ELR (cell line): ENCODE measurements at places on chromosomes 1 and 21.

DNA sequence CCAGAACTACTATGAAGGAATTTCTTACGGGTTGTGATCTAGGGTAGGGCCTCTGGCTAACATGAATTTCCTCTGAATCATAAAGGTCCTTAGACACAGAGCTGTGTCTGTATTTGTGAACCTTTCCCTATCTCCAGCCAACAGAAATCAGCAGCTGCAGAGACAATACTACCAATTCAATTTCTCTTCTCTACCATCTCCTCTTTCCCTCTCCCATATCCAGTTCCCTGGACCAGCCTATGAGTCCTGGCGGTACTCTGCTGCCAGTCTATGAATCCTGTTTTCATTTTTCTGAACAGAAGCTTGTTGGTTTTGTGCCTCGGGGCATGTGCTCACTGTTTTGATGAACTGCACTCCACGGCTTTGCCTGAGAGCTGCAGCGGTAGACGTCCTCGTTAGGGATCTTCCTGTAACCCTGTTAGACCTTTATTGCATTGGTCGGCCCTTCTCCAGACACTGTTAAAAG is 458.0 kb upstream of the VAMP3 start:
- peak; percentile 71 for DNase-seq

- peak; percentile 76 for DNase-seq
Measured at GRCh38 chr1:44217809-44218410, 4.6 kb downstream of the DMAP1 start.

GRCh38 chr1:193703121-193703520 is 516.7 kb upstream of the B3GALT2 start:
- DNase-seq: no peak

DNA sequence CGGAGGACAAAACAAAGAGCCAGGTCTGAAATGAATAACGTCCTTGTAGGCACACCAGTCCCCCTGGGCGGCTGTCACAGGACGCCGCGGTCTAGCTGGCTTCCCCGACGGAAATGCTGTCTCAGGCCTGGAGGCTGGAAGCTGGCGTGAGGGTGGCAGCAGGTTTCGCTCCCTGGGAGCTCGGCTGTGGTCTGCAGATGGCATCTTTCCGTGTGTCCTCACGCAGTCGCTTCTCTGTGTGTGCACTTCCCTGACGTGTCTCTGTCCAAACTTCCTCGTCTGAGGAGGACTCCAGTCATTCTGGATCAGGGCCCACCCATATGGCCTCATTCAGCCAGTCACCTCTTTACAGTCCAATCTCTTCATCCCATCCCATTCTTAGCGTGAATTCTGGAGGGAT is 14.2 kb downstream of the TNFRSF14 start:
- DNase-seq: no peak

DNA sequence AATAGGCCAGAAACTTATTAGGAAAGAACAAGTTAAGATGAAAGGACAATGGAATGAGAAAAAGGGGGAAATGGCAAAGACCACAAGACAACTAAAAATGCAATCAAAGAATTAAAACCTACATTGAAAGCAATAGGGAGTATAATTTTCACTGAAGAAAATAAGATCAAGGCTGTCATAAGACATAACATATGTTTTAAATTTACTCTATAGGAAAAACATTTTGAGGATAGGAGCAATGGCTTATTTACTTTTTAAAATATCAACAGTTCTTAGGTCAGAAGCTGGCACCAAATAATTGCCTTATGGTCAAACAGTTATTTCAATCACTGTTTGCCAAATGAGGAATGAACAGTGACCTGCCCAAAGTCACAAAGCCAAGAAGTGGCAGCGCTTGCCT is 171.2 kb upstream of the HOOK1 start:
- DNase-seq: no peak

- no peak for DNase-seq
Measured at GRCh38 chr1:228937851-228938536, 202.7 kb downstream of the RHOU start.

- DNase-seq: no peak
Measured at GRCh38 chr1:204880906-204881305, 10.2 kb downstream of the NFASC start.

GRCh38 chr21:45496968-45497845 is 45.0 kb downstream of the SLC19A1 start:
- DNase-seq: no peak

DNA sequence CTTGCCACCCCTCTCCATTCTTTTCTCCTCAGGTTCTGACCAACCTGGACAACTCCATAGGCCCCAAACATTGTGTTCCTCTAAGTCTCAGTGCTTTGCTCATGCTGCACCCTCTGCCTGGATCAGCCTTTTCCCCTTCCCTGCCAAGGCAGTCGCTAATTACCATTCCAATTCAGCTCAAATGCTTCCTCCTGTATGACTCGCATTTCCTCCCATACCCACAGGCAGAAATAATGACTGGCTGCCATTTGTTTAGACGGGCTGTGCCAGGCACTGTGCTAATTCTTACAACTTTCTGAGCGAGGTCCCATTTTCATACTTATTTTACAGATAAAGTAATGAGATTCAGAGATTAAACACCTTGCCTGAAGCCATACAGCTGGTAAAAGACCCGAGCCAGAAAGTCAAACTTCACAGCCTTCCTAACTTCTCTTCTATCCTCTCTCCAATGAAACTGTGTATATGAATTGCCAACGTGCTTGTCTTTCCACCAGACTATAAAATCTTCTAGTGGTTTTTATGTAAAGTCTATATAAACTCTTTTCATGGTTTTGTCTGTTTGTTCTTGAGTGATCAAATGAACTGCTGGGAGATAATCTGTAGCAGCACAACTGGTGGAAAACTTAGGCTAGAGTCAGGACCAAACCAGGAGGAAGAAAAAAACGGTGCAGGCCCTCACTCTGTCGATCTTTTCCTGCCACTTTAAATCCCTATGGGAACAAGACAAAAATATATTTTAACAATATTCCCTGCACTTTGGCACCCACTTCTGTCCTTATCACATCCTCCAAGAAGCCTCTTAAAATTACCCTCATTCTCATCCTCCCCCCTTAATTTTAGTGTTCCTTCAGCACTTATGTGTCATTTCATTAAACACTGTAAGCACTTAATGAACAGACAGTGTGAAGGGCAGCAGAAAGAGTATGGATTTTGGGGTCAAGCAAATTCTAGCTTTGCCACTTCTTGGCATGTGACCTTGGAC is 33.7 kb downstream of the RAB3B start:
- peak; percentile 61 for DNase-seq

DNA sequence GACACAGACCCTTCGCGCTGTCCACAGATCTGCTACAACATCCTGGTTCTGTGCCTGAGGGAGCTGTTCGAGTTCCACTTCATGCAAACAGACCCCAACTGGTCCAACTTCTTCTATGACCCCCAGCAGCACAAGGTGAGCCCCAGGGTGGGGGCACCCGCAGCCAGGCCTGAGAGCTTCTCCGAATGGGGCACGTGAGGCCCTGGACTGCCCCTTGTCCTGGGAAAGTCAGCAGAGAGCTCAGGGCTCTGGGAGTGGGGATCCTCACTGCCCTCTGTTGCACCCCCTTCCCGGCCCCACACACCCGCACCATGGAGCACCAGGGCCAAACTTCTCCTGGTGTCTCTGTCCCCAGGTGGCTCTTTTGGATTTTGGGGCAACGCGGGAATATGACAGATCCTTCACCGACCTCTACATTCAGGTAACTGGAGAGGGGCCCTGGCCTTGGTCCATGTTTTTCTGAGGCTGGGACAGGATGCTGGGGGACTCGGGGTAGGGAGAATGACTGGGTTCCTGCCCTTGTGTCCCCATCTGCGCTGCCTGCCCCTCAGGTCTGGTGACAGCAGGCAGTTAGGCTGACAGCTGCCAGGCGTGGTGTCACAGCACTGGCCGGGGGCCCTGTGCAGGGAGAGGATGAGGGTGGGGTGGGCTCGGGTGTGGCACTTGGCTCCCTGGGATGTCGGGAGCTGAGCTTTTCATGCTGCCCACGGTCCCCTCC is 44.6 kb downstream of the COQ8A start:
- DNase-seq: no peak

- DNase-seq: peak; percentile 94
Measured at GRCh38 chr1:85307987-85308832, 31.8 kb upstream of the BCL10 start.

DNA sequence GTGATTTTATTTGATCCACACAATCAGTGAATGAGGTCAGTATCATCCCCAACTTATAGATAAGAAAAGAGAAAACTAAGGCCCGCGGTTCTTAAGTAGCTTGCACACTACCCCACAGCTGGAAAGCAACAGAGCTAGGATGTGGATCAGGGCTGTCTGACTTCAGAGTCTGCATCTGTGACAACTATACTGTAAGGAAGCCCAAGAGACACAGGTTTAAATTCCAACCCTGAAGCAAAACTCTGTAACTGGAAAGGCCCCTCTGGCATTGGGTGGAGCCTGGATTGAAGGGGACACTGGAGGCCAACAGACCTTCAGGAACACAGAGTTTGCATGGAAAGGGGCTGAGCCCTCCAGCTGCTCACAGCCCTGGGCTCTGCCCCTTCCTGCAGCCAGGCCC is 40.2 kb downstream of the LGR6 start:
- no peak for DNase-seq

GRCh38 chr1:173440430-173440829 is 36.7 kb upstream of the PRDX6 start:
- no peak for DNase-seq

GRCh38 chr21:45383615-45384201 is 21.3 kb upstream of the COL18A1 start:
- no peak for DNase-seq

DNA sequence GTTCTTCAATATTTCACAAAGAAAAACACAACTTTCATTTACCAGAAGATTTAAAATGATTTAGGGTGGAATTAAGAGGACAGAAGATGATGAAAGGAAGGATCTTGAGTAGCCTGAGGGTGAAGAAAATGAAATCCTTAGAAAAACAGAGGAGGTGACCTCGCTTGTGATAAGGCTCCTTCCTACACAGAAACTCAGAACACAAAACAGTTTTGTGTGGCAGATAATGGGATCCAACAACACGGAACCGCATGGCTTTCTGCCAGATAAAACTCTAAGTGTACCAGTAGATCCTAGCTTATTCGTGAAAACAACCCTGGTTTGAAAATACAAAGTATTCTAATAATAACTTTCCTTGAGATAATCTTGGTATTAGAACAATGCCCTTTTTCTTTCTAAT is 74.0 kb upstream of the EXO1 start:
- no peak for DNase-seq

DNA sequence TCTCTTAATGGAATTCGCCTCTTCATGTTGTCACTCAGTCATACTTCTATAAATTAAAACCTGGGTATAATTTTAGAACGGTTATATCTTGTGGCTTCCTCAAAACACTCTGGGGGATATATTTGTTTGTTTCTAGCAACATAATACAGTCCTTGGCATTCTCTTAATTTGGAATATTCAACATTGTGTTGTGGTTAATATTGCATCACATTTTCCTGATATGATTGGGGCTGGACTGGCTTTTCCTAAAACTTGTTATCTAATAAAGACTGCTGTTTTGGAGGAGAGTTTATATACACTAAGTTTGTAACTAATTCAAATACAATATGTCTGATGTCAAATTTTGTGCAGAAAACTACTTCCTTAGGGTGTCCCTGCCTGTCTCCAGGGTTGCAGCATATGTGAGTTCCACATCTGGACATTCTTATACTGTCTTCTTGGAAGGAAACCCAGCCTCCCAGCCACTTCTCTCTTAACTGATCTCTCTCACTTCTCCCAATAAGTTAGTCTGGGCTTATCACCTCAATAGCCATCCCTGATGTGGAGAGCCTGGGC is 892.6 kb downstream of the MRPL39 start:
- no peak for DNase-seq

DNA sequence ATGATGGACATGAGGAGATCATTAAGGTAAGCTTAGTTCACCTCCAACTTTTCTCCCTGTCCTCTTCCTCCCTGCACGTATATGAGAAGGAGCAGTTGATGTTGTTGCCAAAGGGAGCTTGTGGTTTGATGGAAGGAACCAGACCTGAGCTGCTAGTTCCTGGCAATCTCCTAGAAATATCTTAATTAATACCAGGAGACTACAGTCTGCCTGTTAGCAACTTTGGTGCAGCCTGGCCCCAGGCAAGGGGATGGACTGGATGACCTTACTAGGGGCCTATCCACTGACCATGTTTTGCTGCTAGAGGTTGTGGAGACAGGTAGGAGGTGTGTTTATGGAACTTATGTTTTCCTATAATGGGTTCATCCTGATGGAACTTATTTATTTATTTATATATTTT is 22.6 kb downstream of the TUFT1 start:
- no peak for DNase-seq

- peak; percentile 66 for DNase-seq
Measured at GRCh38 chr1:39829791-39830533, 41.3 kb upstream of the BMP8B start.

DNA sequence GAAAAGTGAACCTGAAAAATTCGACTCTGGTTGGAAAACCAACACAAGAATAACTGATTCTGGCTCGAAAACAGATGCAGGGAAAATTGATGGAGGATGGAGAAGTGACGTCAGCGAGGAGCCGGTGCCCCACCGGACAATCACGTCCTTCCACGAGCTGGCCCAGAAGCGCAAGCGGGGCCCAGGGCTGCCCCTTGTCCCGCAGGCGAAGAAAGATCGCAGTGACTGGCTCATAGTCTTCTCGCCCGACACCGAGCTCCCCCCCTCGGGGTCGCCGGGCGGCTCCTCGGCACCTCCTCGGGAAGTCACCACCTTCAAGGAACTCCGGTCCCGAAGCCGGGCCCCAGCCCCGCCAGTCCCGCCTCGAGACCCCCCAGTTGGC is 1.9 kb downstream of the RUSC1 start:
- peak; percentile 63 for DNase-seq

GRCh38 chr21:21688889-21689288 is 690.7 kb downstream of the NCAM2 start:
- peak; percentile 59 for DNase-seq

- no peak for DNase-seq
Measured at GRCh38 chr1:89706700-89707012, 73.7 kb downstream of the LRRC8C start.

GRCh38 chr1:6495041-6495441 is 3.6 kb upstream of the PLEKHG5 start:
- DNase-seq: no peak

- peak; percentile 91 for DNase-seq
Measured at GRCh38 chr1:44924835-44925464, 61.4 kb downstream of the EIF2B3 start.

- DNase-seq: no peak
Measured at GRCh38 chr1:115090540-115090939, 1.2 kb upstream of the TSPAN2 start.
